Effector memory CD4-positive, alpha-beta T cell (primary cell): ENCODE measurements at places on chromosomes 16 and 17.
A peak's percentile ranks its signal among the peaks of the same experiment; 100 is the strongest.

DNA sequence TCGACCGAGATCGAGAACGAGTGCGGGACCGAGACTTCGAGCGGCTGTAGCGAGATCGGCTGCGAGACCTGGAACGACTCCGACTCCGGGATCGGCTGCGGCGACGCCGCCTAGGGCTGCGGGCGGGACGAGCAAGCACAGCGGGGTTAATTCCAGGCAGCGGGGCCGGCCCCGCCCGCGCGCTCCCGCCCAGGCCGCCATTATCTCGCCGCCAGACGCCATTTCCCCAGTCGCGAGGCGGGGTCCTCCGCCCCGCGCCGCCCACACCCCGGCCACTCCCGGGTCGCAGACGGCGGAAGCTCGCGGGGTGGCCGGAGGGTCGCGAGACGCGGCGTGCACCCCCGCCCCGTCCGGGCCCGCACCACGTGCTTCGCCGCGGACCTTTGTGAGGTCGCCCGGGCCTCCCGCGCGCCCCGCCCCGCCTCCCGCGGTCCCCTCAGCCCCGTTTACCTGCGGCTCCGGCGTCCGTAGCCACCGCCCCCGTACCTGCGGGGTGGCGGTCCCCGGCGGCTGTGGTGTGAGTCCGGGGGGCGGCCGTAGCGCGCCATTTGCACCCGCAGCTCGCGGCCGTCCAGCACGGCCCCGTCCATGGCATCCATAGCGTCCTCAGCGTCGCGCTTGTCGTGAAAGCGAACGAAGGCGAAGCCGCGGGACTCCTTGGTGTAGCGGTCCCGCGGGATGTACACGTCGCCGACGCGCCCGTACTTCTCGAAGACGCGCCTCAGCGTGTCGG, 616 bp downstream of the SRSF2 start:
- H3K27me3 ChIP-seq: no peaks in the 10 kb centered on the region
- H3K4me1 ChIP-seq: peaks cover 17% of the 10 kb centered on the region
- H3K27ac ChIP-seq: peak overlapping the region; percentile 97

DNA sequence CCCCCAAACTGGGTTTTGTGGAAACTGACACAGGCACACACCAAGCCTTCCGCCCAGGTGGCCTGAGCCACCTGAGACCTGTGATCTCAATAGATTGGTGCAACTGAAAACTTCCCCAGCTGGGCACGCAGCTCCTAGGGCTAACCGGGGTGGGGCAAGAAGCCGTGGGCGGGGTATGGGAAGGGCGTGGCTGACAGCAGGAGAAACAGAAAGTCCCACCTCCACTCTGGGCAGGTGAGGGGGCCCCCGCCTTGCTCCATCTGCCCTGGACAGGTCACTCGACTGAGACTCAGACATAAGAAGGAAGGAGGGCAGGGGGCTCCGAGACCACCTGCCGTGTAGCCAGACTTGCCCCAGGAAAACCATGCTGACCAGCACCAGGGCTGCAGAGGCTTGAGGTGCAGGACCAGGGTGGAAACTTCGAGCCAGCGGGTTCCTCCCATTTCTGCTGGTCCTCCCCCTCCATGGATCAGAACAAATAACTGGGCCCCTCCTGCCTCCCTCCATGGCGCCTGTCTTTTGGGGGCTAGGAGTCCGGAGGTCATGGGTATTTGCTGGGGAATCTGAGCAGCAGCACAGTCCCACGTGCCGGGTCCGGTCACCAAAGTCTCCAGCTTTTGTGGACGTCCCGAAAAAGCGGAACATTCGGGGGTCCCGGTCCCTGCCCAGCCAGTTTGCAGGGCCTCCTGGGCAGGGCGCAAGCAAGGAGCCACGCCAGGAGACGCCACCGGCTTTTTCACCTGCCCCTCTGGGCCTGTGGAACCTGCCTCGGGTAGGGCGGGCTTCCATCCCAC, 1.3 kb downstream of the TIMP2 start:
- H3K4me3 ChIP-seq: peak overlapping the region; percentile 55
- H3K4me1 ChIP-seq: peaks cover 18% of the 10 kb centered on the region
- peak; percentile 13 for DNase-seq
- H3K27ac ChIP-seq: no peak overlapping the region

DNA sequence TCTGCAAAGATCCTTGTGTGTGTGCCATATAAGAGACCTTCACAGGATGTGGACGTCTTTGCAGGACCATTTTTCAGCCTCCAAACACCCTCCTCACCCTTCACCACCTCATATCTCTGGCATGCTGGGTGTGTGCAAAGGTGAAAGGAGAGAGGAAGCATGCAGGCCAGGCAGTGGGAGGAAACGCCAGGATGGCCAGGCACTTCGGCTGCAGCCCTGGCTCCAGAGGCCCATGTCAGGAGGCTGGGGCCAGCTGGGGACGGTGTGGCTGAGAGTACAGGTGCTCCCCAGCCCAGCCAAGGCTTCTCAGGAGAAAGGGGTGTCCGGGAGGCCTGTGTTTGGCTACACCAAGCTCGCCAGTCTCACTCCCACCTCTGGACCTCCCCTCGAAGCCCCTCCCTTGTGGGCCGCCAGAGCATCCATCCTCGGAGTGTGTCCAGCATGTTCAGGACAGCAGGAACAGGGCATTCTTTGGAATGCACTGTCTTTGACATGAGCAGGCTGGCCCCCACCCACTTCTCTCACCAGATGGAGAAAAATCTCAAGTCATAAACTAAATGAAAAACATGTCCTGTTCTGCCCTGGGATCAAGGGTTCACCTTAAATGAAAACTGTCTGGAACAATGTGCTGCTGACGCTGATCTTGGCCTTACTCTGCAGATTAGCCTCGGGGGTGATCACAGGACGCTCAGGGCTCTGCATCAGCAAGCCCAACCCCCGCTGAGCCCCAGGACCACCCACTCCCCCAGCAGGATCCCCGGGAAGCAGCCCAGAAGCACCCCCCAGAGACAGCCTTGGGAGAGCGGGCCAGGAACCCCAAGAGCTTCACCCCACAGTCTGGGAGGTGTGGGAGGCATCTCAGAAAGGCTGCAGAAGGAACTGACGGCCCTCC, 15.9 kb downstream of the PEMT start:
- H3K27ac ChIP-seq: no peak overlapping the region
- H3K27me3 ChIP-seq: no peaks in the 10 kb centered on the region
- no peak overlapping the region for H3K4me3 ChIP-seq
- no peak for DNase-seq
- H3K4me1 ChIP-seq: no peaks in the 10 kb centered on the region

DNA sequence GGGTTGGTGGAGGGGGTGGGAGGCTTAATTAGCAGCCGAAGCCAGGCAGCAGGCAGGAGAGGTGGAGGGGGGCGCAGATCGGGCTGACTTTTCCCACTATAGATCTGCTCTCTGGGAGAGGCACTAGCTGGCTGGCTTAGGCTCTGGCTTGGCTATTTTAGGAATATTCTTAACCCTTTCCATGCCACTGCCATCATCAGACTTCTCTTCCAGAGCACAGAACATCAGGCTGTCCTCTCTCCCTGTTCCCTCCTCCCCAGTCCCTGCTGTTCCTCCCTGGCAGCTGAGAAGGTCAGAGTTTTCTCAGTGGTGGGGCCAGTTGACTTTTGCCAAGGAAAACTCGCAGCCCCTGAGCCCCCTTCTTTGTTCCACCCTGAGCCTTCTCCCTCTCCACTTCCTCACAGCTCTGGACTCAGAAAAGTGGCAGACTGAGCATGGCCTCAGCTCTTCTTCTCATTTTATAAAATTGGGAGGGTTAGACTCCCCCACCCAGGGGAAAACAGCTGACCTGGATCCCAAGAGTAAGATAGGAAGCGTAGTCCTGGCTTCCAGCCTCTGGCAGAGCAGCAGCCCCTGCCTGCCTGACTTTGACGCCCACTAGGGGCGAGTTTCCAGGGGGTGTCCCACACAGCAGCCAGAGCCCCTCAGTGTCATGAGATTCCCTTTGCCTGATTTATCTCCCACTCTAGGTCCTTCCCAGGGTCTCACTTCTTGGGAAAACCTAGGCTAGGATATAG, 9.9 kb upstream of the C1QL1 start:
- peaks cover 8% of the 10 kb centered on the region for H3K27me3 ChIP-seq
- DNase-seq: no peak
- no peak overlapping the region for H3K27ac ChIP-seq
- H3K4me1 ChIP-seq: no peaks in the 10 kb centered on the region

GRCh38 chr16:51072591-51072990, 78.5 kb downstream of the SALL1 start:
- H3K4me3 ChIP-seq: no peak overlapping the region
- no peaks in the 10 kb centered on the region for H3K27me3 ChIP-seq
- no peaks in the 10 kb centered on the region for H3K4me1 ChIP-seq
- no peaks in the 10 kb centered on the region for H3K36me3 ChIP-seq
- DNase-seq: no peak

DNA sequence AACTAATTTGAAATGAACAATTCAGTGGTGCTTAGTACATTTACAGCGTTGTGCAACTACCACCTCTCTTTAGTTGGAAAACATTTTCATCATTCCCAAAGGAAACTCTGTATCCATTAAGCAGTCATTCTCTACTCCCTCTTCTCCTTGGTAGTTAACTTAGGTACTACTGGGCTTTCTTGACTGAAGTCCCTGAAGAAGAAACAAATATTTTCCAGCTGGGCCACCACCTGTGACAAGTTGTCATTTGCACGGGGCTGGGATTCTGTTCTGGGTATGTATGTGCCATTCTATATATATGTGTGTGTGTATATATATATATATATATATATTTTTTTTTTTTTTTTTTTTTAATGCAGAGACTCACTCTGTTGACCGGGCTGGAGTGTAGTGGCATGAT, 15.4 kb upstream of the RMI2 start:
- no peak for DNase-seq
- no peaks in the 10 kb centered on the region for H3K27me3 ChIP-seq
- H3K4me3 ChIP-seq: no peak overlapping the region
- no peaks in the 10 kb centered on the region for H3K36me3 ChIP-seq
- H3K27ac ChIP-seq: no peak overlapping the region
- peaks cover 16% of the 10 kb centered on the region for H3K4me1 ChIP-seq

- no peak overlapping the region for H3K27ac ChIP-seq
- DNase-seq: no peak
- peak overlapping the region; percentile 45 for H3K4me3 ChIP-seq
- no peaks in the 10 kb centered on the region for H3K27me3 ChIP-seq
- peaks cover 9% of the 10 kb centered on the region for H3K4me1 ChIP-seq
Measured at GRCh38 chr16:88534638-88535190, 35.5 kb upstream of the ZC3H18 start.

DNA sequence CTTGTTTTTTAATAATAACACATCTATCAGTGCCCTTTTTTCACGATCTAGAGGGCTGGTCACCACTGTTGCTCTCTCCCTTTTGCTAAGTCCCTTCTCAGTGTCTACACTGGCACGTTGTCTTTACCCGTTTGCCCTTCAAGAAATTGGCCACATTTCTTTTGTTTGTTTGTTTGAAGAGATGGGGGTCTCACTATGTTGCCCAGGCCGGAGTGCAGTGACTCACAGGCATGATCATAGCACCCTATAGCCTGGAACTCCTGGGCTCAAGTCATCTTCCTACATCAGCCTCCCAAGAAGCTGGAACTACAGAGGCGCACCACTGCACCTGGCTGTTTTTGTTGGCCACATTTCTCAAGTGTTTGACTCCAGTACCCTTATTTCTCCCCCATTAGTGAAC, 138.0 kb upstream of the AXIN2 start:
- no peaks in the 10 kb centered on the region for H3K27me3 ChIP-seq
- no peaks in the 10 kb centered on the region for H3K4me1 ChIP-seq
- H3K27ac ChIP-seq: no peak overlapping the region
- H3K4me3 ChIP-seq: no peak overlapping the region

- H3K27ac ChIP-seq: no peak overlapping the region
- H3K27me3 ChIP-seq: no peaks in the 10 kb centered on the region
- H3K4me3 ChIP-seq: no peak overlapping the region
- DNase-seq: no peak
- no peaks in the 10 kb centered on the region for H3K4me1 ChIP-seq
Measured at GRCh38 chr17:41986634-41987033, 20.0 kb downstream of the CNP start.

DNA sequence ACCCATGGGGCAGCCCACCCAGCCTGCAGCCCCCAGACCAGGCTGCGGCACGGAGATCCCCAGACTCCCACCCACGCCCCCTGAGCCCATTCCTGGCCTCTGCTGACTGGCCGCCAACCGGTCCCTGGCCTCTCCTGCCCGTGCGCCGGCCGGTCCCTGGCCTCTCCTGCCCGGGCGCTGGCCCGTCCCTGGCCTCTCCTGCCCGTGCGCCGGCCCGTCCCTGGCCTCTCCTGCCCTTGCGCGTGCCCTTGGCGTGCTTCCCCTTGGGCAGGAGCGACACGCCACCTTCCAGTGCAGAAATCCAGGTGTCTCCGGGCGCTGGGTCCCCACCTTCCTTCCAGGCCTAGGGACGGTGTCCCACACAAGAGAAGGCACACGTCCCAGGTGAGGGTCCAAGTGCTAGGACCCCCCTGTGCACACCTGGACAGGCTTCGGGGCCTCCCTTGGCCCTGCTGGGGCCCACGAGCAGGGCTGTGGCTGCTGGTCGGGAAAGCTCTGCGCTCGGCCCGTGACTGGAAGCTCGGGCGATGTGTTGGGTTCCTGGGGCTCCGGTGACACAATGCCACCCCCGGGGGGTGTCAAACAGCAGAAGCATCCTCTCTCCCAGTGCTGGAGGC, 21.4 kb upstream of the CACNA1H start:
- H3K4me3 ChIP-seq: no peak overlapping the region
- H3K36me3 ChIP-seq: no peaks in the 10 kb centered on the region
- no peak for DNase-seq
- H3K27ac ChIP-seq: no peak overlapping the region
- H3K27me3 ChIP-seq: no peaks in the 10 kb centered on the region

- H3K4me1 ChIP-seq: peaks cover 3% of the 10 kb centered on the region
- no peak overlapping the region for H3K4me3 ChIP-seq
Measured at GRCh38 chr17:83019376-83019775, 60.0 kb upstream of the METRNL start.
